ENCODE measurements at places on chromosomes 3 and 15. TPM values are rescaled to one million over a fixed set of nuclear protein-coding genes. Genes with fewer than 3 reads are reported as not detected.

The ZBTB47 gene
- 12.7 TPM for polyA plus RNA-seq

GRCh38 chr3:40649346-40649745, 124.6 kb downstream of the ZNF621 start:
- no peak for DNase-seq

DNA sequence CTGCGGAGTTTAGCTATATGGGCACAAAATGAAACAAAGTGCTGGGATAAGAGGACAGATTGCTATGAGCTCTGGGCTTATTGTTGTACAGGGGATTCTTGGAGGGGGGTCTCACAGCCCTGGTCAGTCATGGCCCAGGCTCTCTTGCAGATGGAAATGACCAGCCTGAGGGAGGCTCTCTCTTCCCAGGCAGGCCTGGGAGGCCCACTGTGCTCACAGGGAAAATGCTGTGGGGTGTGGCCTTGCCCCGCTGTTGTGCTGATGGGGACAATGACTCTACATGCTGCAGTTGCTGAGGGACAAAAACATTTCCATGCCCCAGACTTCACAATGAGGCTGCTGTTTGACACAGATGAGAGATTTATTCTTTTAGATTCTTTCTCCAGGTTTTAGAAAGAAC, 202.2 kb downstream of the KLF13 start:
- no peak for DNase-seq

The TMEM158 gene
- 5.2 TPM for polyA plus RNA-seq

- no peak for DNase-seq
Measured at GRCh38 chr15:37109872-37110572, 9.7 kb upstream of the MEIS2 start.

- DNase-seq: peak; percentile 60
Measured at GRCh38 chr15:45714590-45715488, 80.0 kb downstream of the SQOR start.

GRCh38 chr15:32981536-32981935, 213.0 kb downstream of the FMN1 start:
- DNase-seq: no peak

- no peak for DNase-seq
Measured at GRCh38 chr3:49703956-49704355, 14.6 kb downstream of the RNF123 start.

- no peak for DNase-seq
Measured at GRCh38 chr3:81735334-81735733, 26.1 kb downstream of the GBE1 start.

The CGNL1 gene
- polyA plus RNA-seq: 63.7 TPM

DNA sequence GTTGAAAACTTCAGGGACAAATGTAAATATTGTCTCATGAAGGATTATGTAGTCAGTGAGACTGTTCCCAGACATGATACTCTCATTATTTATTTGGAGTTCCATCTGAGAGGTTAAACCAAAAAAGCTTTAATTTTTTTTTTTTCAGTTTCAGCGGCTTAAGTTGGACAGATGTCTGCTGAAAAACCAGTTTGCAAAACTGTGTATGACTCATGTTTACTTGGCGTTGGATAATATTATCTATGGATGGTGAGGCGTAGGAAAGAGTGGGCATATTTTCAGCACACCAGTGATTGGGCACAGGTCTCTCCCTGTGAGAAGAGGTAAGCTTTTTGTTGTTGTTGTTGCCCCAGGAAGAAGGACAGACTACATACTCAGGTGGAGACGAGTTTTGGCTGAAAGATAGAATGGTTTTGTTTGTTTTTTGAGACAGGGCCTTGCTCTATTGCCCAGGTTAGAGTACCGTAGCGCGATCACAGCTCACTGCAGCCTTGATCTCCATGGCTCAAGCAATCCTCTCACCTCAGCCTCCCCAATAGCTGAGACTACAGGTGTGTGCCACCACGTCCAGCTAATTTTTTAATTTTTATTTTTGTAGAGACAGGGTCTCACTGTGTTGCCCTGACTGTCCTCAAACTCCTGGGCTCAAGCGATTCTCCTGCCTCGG, 16.4 kb upstream of the ANXA2 start:
- no peak for DNase-seq

The SPATA16 gene
- polyA plus RNA-seq: not detected

The XCR1 gene
- 0.15 TPM for polyA plus RNA-seq

The PFN2 gene
- polyA plus RNA-seq: 442 TPM

DNA sequence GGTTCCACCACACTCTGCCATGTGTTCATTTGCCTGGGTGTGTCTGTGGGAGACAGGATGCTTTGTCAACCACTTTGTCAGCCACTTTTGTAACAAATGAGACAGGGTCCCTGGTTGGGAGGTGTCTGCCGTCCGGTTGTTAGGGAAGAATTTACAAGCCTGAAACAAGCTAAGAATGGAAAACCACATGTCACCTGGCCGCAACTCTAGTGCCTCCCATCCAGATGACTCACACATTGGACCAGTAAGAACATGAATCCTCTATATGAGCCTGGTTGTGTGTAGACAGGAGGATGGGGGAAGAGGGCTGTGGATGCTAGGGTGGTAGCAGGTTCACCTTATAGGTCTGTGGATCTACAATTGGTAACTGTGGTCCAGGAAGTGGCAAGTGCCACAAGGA, 335.3 kb downstream of the CLSTN2 start:
- DNase-seq: no peak

- DNase-seq: no peak
Measured at GRCh38 chr3:151379083-151379734, 5.3 kb downstream of the P2RY12 start.

DNA sequence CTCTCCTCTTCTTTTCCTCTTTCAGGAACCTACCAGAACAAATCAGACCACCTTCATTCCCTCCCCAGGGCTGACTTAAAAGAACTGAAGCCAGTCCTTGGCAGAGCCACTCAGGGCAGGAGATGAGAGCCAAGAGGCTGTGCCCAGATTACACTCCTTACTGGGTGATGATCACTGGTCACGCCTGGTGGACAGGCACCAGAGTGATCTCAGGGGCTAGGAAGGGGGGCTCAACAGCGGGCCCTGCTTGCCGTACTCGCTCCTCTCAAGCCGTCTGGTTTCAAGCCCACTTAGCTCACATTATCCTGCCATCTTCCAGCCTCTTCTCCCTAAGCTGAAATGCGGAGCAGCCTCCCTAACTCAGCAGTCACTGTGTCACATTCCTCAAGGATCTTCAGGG, 1.7 kb upstream of the FAH start:
- DNase-seq: no peak

DNA sequence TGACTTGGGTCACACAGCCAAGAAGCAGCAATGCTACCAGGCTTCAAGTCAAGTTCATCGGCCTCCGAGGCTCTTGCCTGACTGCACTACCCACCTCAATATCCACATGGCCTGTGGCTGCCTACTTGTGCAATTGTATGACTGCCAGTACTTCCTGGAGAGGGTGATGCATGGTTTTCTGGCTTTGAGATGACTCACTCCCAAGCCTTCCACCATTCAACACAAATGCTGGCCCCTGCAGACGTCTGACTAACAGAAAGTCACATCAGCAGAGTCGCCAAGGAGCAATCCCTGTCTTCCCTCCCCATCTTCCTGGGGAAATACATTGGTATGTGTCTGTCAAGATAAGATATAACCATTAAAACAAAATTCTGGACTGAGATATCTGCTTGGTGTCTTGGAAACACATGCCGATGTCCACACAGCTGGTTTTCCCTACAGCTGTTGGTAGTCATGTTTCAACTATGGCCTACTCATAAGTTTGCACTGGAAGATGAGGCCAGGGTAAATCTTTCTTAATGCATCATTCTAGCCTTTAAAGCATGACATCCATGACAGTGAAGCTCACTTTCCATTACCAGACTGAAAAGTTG, 79.6 kb upstream of the SPATA12 start:
- DNase-seq: no peak

The SLC26A6 gene
- polyA plus RNA-seq: 31.8 TPM

- DNase-seq: no peak
Measured at GRCh38 chr3:156825795-156826143, 384 bp upstream of the LEKR1 start.

- DNase-seq: no peak
Measured at GRCh38 chr15:94522125-94522524, 290.8 kb downstream of the MCTP2 start.

The ASB14 gene
- polyA plus RNA-seq: 1.4 TPM

GRCh38 chr3:57791245-57791644, 35.1 kb downstream of the SLMAP start:
- no peak for DNase-seq

DNA sequence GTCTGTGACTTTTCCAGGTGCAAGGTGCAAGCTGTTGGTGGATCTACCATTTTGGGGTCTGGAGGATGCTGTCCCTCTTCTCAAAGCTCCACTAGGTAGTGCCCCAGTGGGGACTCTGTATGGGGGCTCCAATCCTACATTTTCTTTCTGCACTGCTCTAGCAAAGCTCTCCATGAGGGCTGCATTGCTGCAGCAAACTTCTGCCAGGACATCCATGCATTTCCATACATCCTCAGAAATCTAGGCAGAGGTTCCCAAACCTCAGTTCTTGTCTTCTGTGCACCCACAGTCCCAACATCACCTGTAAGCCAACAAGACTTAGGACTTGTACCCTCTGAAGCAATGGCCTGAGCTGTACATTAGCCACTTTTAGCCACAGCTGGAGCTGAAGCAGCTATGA, 694.5 kb upstream of the BCHE start:
- DNase-seq: no peak

GRCh38 chr3:14358426-14359211, 43.8 kb upstream of the SLC6A6 start:
- peak; percentile 30 for DNase-seq

- no peak for DNase-seq
Measured at GRCh38 chr3:16319307-16319706, 54.3 kb downstream of the OXNAD1 start.

GRCh38 chr3:17505856-17506255, 236.6 kb downstream of the TBC1D5 start:
- no peak for DNase-seq

DNA sequence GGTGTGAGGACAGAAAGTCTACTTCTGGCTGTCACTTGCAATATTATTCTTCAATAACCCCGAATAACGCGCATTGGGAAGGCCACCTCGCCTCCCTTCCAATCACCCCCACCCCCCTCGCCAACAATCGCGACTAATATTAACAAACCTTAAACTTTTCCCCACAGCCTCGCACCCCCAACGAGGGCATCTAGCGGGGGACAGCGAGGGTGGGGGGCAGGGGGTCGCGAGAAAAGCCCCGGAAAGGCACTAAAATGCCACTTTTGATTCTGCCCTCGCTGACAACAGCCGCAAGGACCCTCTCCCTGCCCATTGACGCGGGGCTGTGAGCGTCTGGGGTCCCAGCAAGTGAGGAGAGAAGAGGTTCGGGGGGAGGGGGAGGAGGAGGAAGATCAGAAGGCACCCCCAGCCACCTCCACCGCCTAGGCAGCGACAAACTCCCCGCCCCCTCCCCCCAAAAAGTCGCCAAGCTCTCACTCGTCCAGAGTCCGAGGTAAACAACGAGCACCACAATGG, 868 bp downstream of the SATB1 start:
- peak; percentile 17 for DNase-seq

The EPHB1 gene
- polyA plus RNA-seq: 5.9 TPM

GRCh38 chr3:13411186-13411860, 8.8 kb downstream of the NUP210 start:
- no peak for DNase-seq
